ENCODE measurements at places on chromosomes 1 and 21.

DNA sequence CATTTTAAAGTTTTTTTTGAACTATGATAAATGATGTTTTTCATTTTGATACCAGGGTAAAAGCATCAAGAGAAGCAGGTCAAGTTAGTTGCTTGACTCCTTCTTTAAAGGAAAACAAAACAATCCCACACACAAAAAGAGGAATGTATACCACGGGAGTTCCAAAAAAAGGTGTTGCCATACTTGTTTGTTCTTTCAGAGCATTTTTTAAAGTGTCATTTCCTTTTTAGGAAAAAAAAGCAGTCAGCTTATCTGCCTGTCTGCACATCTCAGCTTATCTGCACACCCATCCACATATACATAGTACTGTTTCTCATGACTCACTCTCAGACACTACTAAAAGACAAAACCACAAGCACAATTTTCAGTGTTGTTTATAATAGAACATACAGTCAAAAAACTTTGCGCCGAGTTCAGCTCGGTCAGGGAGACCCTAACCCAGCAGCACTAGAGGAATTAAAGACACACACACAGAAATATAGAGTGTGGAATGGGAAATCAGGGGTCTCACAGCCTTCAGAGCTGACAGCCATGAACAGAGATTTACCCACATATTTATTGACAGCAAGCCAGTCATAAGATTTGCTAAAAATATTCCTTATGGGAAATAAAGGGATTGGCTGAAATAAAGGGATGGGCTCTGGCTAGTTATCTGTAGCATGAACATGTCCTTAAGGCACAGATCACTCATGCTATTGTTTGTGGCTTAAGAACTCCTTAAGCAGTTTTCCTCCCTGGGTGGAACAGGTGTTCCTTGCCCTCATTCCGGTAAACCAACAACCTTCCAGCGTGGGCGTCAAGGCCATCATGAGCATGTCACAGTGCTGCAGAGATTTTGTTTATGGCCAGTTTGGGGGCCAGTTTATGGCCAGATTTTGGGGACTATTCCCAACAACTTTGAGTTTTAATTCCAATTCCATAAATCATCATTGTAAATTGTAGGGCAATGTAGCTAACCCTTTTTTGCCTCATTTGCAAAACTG is 11.4 kb upstream of the MNDA start:
- DNase-seq: no peak

DNA sequence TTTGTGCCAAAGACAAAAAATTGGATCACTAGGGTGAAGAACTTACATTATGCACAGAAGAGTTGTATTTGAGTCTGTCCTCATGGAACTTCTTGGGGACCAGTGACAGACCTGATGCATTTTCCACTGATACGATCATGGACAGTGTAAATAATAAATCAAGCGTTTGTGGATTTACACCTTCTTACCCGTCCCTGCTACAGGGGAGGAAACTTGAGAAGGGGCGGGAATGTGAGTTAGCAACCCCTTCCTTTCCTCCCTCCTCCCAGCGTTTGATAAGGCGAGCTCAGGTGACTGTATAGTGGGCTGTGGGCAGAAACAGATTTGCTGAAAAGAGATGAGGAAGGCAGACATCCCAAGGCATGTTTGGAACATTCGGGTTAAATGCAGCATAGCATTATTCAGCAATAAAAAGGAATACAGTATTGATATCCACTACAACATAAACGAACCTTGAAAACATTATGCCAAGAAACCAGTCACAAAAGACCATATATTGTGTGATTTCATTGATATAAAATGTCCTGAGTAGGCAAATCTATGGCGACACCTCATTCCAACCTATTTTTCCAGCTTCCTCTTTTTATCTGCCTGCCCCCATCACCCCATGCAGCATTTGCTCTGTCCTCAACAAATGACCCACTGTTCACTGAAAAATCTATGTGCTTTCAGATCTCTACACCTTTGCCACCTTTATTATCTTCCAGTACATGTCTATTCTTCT is 128.7 kb downstream of the ZZZ3 start:
- no peak for DNase-seq

DNA sequence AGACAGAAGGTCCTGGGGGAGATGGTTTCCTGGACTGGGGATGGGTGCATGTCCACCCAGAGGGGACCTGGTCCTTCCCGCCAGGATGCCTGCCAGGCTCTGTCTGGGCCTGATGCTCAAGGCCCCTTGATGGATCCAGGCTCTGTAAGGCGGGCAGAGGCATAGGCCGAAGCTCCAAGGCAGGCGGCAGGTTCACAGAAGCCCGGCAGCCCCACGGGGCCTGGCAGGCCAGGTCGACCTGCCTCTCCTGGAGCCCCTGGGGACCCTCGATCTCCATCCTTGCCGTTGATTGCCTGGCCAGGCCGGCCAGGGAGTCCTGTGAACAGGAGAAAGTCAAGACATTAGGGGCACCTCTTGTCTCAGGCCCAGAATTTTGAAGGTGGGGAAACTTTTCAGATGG is 16.0 kb downstream of the COL9A2 start:
- DNase-seq: no peak

DNA sequence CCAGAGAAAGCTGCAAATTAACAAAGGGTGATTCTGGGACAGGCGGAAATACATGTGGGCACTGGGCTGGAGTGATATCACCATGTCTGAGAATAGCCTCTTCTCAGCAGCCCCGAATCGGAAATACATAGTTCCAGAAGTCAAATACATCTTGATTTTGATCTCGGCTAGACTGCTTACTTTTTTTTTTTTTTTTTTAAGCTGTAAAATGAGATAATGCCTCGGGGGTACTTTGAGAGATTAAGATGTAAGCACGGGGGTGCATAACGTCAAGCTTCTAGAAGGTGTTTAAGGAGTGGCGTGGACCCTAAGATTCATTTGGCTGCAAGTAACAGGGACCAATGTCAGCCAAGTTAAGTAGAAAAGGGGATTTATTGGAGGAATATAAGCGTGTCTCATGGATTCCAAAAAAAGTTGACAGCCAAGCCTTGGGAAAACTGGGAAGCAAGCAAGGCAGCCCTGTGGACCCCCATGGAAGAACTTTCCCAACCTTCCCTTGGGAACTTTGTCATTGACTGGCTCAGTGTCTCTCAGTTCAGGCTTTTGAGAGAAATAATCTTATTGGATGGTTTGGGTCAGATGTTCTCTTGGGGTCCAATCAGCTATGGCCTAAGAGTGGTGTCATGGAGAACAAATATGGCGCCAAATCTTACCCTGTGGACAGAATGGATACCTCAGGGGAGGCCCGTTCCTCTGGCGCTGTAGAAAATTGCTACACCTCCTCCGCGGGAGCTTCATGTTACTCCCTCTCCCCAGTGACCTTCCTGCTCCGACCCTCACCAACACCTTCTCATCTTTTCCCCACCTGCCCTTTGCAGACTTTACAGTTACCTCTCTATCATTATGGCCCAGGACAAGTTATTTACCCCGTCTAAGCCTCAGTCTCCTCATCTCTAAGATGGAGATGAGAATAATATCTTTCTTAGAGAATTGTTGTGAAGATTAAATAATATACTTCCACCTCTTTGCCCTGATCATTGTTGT is 186.6 kb downstream of the KAZN start:
- no peak for DNase-seq

DNA sequence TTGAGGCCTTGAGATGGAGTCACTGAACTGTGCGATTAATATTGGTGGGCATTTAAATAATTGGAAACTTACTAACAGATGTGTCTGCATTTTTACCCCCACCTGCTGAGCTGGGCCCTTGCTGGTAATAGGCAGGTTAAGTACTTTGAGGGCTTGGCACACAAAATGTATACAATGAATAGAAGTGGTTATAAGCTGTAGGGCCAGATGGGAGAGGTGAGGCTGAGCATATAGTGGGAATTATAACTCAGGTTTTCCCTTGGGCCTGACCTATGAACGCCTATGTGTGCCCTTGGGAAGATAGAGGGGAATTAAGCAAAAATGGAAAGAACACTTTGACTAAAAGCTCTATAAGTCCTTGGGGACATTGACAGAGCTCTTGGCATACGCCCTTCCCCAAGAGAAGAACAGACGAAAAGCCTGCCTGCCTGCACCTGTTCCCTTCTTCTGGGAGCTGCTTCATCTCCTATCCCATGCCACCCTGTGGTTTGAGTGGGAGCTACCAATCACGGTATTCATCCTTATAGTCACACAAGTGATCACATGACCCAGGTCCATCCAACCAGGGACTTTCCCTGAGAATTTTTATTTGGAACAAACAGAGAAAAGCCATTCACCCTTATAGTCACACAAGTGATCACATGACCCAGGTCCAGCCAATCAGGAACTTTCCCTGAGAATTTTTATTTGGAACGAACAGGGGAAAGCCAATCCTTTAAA is 260.7 kb upstream of the CSF3R start:
- DNase-seq: no peak
